DMS79 treated with DMSO at 0.1 percent for 48 hours (cell line): ENCODE measurements at places on chromosomes 1 and 21.

- DNase-seq = no peak
Observed at GRCh38 chr1:109947582-109948284, 36.8 kb upstream of the AHCYL1 start.

DNA sequence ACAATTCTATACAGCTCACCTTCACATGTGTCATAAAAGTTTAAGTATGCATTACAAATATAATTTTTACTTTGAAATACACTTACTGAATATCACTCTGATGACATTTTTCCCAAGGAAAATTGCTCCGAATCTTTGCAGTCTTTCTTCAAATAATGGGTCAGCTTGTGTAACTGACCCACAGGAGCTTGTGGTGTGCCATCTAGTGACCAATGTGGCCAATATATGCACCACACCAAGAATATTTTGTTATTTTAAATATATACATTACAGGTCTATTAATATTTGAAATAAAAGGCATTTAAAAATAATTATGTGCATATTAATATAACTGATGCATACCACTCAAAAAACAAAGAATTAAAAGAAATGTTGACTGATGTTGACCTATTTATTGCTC, 271.4 kb downstream of the TBX15 start:
- no peak for DNase-seq

DNA sequence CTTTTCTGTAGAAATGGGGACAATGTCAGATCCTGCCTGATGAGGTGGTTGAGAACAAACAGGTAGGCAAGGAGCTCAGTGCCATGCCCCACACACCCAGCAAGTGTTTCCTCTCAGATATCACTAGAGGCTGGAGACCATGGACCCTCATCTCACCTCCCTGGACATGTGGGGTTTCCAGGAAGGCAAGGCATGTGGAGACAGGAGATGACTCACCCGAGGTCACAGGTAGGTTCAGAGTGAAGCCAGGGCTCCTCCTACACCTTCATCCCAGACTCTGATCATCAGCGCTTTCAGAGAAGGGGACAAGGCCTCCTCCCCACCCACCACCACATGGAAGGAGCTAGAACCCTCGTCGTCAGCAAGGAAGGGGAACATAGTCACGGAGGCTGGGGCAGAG, 69.2 kb downstream of the MATN1 start:
- DNase-seq = no peak

GRCh38 chr1:100773444-100773843, 53.9 kb downstream of the VCAM1 start:
- DNase-seq = no peak

- no peak for DNase-seq
Observed at GRCh38 chr21:26965907-26966581, 844 bp downstream of the ADAMTS5 start.

DNA sequence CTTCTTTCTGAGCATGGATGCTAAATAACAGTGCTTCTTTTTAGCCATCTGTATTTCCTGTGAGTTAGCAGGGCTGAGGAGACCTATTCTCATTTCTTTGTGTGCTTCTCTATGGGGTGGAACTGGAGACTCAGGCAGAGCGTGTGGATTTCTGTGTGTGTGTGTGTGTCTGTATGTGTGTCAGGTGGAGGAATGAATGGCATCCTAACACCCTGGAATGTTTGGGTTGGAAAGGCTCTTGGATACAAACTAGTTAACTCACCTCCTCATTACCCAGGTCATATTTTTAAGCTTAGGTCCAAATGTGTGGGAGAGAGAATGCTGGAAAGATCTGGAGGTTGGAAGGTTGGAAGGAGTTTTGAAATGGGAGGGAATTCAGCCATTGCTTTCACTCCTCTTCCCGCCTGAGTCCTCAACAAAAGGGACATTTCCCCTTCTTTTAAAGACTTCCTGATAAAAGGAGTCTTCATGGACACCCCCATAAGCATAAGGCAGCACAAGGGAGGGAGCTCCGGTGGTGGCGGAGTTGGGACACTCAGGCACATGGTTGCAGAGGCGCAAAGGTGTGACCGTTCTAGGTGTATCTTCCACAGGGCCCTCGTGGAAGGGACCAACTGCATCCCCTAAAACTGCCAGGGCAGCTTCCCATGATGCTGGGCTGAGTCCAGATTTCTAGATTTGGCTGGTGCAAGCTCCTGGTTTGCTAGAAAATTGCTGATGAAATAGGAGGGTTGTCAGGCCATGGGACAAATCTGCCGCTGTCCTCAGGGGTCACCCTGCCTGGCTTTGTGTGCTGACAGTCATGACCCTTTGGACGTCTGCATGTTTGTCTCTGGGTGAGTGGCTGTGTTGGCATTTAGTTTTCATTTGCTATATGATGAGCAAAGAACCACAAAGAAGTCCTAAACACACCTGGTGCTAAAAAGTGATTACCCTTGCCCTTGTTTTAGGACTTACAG, 37.6 kb downstream of the MTARC1 start:
- no peak for DNase-seq

DNA sequence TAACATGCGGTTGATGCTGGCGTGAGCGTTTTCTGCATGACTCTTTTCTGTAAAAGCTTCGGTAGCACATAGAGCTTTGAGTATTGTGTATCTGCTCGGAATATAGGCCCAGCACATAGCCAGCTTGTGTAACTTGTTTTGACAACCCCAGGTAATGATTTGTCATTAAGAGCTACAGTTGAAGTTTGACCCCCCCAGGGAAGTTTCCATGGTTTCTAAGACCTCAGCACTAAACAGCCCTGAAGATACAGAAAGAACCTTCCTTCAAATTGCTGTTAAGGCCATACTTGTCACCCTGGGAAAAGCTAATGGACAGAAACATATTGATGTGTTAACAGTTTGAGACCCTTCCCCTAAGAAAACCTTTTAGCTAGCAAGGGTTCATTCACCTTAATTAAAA, 380.7 kb downstream of the PRDM2 start:
- no peak for DNase-seq

DNA sequence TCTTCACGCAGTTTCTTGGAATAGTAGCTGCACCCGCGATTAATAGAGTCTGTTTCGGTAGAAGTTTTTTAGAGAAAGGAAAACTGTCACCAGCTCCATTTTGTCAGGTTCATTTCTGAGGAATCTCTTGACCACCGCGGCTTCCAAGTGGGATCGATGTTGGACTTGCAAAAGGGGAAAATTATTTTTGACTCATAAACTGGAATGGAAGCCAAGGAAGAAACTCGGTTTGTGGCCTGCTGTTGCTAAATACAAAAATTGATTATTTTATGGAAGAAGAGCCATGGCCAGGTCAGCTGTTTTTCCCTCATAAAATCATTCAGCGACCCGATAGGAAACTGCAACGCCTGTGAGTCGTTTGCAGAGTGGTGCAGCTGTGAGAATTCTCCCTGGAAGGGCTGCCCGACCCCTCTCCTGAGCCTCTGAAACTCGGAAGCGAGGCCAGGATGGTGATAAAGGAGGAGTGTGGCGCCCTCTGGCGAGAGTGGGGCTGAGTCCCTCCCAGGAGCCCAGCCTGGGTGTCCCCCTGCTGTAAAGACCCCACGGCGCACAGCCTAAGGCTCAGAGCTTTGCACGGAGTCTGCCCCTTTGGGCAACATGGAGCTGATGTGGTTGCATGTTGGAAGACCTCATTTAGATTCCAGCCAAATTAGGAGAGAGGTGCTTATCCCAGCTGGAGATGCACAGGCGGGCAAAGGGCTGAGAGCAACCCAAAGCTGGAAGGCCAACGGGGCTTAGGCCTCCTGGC, 83.6 kb upstream of the SLC25A33 start:
- DNase-seq = no peak

DNA sequence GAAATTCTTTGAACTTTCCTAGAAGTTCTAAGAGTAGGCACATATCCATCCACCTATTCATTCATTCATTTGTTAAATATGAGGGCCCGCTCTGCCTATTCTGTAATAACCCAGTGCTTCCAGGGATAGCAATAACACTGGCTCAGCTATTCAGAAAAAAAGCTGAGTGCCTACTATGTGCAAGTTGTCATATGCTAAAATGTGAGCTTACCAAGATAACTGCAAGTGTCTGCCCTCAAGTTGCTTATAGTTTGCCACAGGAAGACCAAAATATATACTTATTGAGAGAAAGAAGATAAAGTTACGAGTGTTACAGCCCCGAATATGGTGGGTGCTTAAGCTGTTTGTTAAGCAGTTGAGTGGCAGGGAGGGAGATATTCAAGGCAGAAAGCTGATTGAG, 39.6 kb downstream of the CD55 start:
- no peak for DNase-seq
